Right cardiac atrium (tissue), 5 donors: ENCODE measurements at places on chromosomes 7 and 10. TPM values are rescaled to one million over a fixed set of nuclear protein-coding genes. Genes with fewer than 3 reads are reported as not detected.

DNA sequence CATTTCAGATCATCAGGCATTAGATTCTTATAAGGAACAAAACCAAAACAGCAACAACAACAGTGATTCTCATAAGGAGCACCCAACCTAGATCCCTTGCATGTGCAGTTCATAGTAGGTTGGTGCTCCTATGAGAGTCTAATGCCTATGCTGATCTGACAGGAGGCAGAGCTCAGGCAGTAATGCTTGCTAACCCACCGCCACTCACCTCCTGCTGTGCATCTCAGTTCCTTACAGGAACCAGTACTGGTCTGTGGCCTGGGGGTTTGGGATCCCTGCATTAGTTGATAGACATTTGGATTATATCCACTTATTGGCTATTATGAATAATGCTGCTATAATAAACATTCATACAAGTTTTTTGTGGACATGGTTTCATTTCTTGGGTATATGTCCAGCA is 14.0 kb downstream of the MKLN1 start:
- no peak for DNase-seq

GRCh38 chr7:31529103-31529502 is 15.2 kb downstream of the ITPRID1 start:
- no peak for DNase-seq

DNA sequence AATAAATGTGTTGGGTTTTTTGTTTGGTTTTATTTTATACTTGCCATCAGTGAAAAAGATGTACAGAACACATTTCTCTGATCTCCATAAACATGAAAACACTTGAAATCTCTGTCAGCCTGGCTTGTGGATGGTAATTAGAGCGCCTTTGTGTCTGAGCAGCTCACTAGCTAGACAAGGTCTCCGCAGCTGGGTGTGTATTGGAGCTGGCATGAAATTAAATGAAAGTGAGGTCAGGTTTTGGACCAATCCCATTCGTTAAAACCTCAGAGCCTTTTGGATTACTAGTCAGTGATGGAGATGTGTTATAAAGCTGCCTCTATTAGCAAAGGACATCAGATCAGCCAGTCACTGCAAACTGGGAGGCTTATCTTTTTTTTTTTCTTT is 2.7 kb downstream of the FRAT1 start:
- DNase-seq = no peak

DNA sequence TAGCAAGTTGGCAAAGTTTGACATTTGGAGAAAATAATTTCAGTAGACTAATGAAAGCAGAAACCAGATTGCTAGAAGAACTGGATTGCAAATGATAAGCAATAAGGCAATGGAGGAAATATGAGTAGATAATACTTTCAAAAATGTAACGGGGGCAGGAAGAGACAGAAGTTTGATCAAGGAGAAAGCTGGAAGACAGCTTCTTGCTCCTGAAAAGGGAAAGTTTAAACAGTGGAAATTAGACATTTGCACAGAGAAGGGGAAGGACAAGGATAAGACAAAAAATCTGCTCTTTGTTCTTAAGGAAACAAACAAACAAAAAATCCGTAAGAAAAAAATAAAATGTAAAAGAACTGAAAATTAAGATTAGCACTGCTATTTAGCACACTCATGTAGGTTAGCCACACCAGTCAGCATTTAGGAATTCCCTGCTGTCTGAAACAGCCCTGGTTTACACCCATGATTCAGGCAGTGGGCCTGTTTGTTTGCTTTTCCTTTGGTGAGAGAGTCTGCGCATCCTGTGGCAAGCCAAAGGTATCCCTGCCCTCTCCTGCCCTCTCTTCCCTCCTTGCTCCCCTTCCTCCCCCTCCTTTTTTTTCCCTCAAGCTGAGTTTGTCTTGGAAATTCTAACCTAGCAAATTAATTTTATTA is 104.3 kb upstream of the CAV2 start:
- DNase-seq = no peak

DNA sequence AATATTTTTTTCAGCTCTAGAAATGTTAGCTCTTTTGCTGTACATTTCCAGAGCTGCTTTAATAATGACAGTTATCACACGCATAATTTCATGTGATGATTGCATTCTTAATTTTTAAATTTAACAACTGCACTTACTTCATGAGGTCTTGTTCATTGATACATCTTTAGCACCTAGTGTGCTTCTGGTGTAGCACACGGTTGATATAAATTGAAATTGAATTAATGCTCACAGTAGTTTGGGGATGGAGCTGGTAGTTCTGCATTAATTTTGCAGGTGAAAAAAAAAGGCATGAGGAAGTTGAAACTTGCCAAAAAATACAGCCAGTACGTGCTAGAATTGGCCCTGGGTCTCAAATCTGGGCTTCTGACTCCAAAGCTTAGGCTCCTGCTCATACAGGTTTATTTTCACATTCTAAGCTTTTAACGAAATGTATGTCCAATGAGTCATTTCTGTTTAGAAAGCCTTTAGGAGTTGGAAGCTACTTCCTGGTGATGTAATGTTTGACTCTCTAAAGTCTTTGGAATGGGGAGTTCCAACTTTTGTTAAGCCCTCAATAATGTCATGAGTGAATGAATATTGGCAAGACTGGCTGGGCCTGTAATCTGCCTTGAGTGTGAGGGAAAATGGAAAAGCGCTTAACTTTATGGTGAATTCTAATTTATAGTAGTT is 62.5 kb downstream of the DAGLB start:
- DNase-seq = peak; percentile 16

- peak; percentile 58 for DNase-seq
Measured at GRCh38 chr7:128431221-128431620, 21.4 kb upstream of the IMPDH1 start.

DNA sequence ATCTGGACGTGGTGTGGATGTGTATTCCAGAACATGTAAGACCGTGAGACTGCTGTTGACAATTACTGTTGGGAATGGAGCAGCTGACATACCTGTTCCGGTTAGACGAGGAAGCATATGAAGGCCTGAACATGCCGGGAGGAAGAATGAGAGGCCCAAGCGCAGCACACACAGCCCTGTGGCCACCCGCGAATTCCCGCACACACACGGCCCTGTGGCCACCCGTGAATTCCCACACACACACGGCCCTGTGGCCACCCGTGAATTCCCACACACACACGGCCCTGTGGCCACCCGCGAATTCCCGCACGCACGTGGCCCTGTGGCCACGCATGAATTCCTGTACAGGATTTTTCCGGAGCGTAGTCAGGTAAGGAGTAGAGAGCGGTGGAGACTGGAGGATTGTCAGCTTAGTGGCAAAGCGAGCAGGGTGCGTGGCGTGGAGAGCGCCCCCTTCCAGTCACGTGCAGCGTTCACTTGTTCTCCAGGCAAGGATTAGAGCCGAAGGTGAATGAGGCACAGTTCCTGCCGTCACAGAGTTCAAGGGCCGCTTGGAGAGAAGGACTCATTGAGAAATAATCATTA is 9.5 kb upstream of the SUN1 start:
- DNase-seq = no peak

GRCh38 chr7:98369726-98370125 is 31.2 kb downstream of the BAIAP2L1 start:
- no peak for DNase-seq

- no peak for DNase-seq
Measured at GRCh38 chr7:129870668-129871067, 82.1 kb downstream of the UBE2H start.

DNA sequence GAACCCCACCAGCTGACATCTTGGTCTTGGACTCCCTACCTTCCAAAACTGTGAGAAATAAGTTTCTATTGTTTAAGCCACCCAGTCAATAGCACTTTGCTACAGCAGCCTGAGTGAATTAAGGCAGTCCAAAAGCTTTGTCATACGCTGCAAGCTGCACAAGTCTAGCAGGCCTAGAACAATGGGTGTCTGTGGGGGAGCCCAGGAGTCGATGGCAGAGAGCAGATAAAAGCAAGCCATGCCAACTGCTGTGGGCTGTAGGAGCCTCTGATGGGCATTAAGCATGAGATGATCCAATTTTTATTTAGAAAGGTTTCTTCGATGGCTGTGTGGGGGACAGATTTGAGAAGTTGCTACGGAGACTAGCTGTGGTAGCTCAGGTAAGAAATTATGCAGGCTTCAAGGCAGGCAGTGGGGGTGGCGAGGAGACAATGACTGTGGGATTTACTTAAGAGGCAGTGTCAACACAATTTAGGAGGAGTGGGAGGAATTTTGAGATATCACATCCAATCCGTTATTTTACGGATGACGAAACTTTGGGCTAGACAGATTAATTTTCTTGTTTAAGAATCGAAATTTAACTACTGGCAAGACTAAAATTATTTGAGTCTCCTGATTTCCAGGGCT is 110.4 kb downstream of the NRCAM start:
- DNase-seq = no peak

DNA sequence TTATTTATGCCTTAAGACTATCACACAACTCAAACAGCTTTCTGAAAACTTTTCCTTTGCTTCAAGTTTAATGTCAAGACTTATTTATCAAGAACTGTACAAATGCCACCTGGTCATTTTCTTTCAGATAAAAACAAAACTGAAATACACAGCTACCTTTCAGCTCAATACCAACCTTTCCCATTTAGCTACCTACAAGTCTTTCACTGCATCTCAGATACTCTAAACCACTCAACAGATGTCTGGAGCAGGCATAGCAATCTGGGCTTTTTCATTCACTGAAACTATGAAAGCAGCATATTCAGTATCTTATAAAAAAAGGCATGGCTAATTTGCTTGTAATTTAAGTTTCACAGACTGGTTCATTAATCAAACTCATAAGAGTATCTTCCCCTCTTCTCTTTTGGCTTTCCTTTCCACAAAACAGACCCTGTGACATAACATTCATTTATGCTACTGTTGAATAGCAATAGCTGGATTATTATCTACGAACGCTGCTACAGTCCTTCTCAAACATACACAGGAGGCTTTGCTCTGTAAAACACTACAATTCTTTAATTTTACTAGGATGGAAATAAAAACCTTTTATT is 8.2 kb downstream of the TRA2A start:
- no peak for DNase-seq

- DNase-seq = no peak
Measured at GRCh38 chr10:51000164-51000563, 74.1 kb upstream of the PRKG1 start.

- DNase-seq = no peak
Measured at GRCh38 chr10:102396317-102396650, 779 bp downstream of the NFKB2 start.

GRCh38 chr10:37856881-37857286 is 526 bp downstream of the ZNF248 start:
- DNase-seq = peak; percentile 57

DNA sequence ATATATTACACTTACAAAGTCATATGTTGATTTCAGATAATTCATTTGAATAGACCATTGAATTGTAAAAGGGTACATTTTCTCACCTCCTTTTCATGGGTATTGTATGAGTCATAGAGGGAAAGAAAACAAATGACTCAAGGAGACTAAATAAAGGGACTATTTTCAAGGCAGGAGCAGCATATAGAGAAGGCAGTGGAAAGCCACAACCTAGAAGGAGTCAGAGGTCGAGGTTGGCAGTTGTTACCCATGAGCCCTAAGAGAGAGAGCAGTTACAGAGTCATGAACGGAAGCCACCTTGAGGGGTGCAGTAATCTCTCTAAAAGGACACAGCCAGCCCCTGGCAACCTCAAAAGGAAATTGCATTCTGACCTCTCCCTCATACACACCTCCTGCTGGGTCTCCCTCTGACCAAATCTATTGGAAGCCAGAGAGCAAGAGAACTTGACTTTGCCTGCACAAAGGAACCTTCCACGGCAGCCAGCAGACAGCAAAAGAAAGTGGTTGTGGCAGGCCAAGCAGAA is 137.9 kb downstream of the GRM8 start:
- DNase-seq = no peak

The UCN3 gene
- not detected for polyA plus RNA-seq

The TNKS2 gene
- 6.1 TPM for polyA plus RNA-seq

The GPR37 gene
- 0.09 TPM for polyA plus RNA-seq

The ADARB2 gene
- 1.6 TPM for polyA plus RNA-seq

The PPP1R17 gene
- not detected for polyA plus RNA-seq

The FXYD4 gene
- polyA plus RNA-seq = not detected

The CHRM2 gene
- 38.1 TPM for polyA plus RNA-seq

The FOXI2 gene
- polyA plus RNA-seq = not detected
